ENCODE measurements at places on chromosomes 5 and 9. TPM values are rescaled to one million over a fixed set of nuclear protein-coding genes. Genes with fewer than 3 reads are reported as not detected.

The DNAJA1 gene
- total RNA-seq, result 158 TPM

- DNase-seq, result no peak
Observed at GRCh38 chr5:89397096-89397495, 514.1 kb upstream of the MEF2C start.

GRCh38 chr5:39199335-39199734 is 20.0 kb downstream of the FYB1 start:
- no peak for DNase-seq

DNA sequence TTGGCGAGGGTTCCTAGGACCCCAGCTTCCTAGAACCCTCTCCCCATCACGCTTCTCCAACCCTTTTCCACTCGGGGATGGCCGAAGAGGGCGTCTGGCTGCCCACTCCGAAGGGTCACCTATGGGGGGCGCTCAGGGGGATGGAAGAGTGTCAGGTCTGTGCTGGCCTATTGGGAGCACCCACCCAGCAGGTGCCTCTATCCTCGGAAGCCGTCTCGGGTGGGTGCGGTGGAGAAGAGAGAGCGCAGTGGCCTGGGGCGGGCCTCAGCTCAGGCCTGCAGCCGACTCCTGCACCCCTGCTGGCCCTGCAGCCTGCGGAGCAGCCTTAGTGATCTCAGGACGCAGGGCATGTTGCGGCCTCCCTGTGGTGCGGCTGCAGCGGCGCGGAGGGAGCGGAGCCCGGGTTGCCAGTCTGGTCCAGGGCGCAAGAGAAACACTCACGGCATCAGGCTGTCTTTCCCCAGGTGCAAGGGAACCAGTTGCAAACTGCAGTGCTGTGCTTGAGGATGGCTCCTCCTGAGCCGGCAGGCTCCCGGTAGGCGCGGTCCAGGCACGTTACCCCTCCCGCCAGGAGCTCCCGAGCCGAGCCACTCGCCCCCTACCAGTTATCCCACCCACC is 1.5 kb upstream of the IRX2 start:
- DNase-seq, result no peak

DNA sequence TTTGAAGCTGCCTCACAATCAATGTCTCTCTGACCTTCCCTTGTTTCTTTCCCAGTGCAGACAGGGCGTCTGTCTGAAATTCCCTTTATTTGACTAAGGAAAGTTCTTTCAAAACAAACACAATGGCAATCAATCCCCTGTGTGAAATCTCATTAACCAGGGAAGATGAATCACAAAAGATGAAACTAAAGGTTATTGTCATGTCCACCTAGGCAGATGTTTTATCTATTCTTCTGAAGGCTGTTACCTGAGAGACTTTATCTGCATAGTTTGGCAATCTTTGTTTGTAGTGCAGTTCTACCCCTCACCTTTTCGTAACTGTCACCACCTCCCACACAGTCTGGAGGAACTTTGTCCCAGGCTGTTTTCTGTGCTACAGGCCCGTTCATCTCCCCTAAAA is 217.5 kb upstream of the RIOK2 start:
- no peak for DNase-seq

DNA sequence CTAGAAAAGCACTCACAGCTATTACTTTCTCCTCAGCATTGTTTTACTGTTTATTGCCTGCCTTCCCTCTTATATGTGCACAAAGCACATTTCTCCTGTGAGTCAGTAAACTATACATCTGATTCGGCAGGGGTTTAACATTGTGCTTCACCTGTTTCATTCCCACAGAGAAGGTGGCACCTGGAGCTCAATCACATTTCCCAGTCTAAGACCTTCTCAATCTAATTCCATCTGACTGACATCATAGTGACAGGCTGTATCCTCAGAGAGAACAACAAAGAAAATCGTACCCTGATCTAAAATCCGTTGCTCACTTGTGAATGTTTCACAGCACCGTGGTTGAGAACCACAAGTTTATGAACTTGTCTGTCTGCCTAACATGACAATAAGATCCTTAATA is 92.4 kb upstream of the CAST start:
- no peak for DNase-seq

DNA sequence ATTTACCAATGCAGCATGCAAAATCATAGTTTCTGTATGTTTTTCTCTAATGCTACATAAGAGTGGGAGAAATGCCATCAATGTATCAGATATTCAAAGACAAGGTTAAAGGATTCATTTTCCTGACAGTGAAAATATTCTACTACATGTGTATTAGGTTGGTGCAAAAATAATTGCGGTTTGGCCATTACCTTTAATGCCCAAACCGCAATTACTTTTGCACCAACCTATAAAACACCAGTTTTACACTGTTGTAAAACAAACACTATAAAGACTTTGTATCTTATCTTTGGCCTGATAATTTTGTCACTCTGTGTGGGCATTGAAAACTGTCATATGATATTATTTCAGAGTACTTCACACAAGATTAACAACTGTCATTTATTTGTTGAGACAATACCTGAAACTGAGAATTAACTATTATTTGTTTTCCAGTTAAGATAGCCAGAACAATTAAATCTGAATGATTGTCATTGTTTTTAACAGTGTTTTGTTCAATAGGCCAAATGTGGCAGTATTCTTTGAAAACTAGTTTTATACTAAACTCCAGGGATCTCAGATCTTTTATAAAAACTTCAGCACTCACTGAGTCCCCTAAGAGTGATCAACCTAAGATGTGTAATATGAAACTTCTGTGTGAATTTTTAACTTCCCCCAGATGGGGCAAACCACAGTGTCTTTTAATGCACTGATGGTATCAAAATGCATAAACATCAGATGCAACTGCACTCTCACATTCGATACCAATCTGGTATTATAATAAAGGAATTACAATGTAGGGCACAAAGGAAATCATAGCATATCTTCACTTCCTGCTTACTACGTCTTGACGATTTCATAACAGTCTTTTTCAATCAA is 53.8 kb upstream of the FBN2 start:
- DNase-seq, result no peak

DNA sequence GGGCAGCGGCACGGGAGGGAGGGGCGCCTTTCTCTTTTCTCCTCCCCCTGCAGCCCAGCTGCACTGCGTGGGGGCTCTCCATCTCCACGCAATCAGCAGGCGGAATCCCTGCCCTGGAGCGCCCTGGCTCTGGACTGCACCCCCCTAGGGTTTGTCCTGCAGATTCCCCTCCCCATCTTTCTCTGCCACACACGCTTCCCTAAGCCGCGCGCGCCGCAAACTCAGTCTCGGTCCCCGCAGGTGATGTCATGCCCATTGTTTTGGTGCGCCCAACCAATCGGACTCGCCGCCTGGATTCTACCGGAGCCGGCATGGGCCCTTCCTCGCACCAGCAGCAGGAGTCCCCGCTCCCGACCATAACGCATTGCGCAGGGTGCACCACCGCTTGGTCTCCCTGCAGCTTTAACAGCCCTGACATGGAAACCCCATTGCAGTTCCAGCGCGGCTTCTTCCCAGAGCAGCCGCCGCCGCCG is at the start of gene KCNN2:
Gene KCNN2, plus strand, starts transcription at position 347 of the 473 bp plus-strand sequence. Its CDS starts 70 bp downstream, at position 417.
- DNase-seq, result peak; percentile 88

The TXNDC15 gene
- total RNA-seq, result 107 TPM

- no peak for DNase-seq
Observed at GRCh38 chr9:30928045-30928444, 1456.4 kb upstream of the ACO1 start.

The SH3GL2 gene
- total RNA-seq, result 0.02 TPM

The ARAP3 gene
- total RNA-seq, result 4.4 TPM

Measured in H4 (cell line).